Thoracic aorta (tissue), 2 donors: ENCODE measurements at places on chromosomes 7 and 10.
A peak's percentile ranks its signal among the peaks of the same experiment; 100 is the strongest.

DNA sequence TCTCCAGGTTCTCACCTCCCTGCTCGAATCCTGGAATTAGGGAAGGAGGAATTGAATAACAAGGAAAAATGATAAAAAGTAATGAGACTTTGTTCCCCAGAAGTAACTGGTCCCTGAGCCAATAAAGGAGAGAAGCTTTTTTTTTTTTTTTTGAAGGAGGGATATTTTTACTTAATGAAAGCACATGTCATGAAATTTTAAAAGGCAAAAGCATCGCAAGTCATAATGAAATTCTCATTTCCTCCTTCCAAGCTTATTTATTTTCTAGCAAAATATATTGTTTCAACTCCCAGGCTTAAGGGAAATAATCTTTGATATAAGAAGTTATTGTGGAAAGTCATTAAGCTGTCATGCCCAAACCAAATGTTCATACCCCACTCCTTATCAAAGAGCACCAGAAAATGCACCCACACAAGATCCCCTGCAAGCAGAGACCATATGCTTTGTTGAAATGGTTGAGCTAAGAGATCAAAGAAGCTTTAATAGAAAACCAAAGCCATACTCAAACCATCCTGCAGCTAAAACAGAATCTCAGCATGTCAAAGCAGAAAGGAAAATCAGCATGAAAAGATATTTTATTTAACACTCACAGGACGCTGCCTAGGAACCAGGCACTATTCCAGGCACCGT lies 16.7 kb upstream of the ABCC2 start:
- DNase-seq: no peak

GRCh38 chr7:81500631-81501030 lies 269.2 kb downstream of the HGF start:
- no peak for DNase-seq

- DNase-seq: no peak
These were observed 94.1 kb downstream of the SORCS3 start for GRCh38 chr10:104735036-104735756.

- DNase-seq: no peak
These were observed 30.7 kb downstream of the NKX6-2 start for GRCh38 chr10:132755166-132755711.

GRCh38 chr10:71052076-71052660 lies 160.2 kb upstream of the UNC5B start:
- DNase-seq: no peak

- no peak for DNase-seq
These were observed 243.6 kb downstream of the SKIDA1 start for GRCh38 chr10:21281765-21282484.

- no peak for DNase-seq
These were observed 57.8 kb downstream of the PRKCQ start for GRCh38 chr10:6522230-6522629.

DNA sequence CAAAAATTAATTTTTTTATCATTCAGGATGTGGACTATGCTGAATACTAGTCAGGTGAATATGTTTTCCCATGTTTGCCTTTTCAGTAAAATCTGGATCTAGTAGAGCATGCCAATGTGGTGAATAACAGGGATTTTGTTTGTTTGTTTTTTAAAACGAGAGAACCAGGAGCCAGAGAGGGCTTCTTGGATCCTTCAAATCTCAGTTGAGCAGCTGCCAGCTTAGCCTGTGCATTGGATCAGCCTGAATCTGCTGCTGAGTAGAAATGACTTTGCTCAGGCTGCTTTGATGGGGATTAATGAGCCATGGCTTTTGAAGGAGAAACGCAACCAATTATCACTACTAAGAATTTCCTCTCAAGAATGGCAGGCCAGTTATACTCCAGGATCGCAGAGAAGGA lies 493.8 kb downstream of the ARL4A start:
- no peak for DNase-seq

DNA sequence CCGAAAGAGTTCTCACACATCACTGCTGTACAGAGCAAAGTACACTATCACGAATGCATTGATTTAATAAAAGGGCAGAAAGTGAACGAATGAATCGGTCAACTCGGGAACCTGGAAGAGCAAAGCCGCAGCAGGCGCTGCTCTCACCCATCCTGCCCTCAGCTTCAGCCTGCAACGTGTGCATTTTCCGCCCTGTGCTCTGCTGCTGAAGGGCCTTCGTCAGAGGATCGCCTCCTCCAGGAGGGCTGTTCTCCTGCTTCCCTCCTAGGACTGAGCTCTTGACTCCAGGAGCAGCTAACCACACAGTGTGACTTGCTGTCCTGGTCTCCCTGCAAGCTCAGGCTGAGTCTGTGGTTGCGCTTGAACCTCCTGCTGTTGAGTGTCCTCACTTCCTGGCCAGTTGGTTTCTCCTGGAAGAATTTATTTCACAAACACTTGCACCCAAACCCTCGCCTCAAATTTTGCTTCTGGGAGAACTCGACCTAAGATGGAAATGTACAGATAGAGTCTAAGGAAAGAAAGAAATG lies 473.0 kb upstream of the KLF6 start:
- DNase-seq: no peak

DNA sequence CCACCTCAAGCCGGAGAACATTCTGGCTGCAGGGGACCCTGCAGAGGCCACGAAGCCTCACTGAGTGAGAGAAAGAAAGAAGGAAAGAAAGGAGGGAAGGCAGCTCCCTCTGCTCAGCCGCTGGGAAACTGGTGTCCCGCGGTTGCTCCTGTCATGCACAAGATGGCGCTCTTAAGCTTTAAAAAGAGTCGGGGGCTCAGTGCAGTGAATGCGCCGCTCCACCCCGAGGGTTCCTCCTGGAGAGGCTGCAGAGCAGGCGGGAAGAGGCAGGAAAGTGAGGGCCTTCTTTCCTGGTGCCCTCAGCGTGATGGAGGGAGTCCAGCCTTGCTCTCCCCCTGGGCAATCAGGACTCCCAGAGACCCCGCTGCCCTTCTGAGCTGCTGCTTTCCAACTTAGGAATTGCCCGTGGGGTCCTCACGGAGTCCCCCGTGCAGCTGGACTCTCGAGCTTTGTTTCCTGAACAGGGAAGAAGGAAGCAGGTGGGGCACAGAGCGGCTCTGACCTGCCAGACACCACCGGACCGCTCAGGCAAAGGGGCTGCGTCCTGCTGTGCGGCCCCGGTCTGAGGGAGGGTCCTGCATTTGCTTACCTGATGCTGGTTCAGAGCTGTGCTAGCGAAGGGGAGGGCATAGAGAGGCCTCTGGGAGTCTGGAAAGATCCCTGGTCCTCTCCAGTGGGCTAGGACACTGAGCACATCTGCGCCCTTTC lies 141.9 kb upstream of the MKI67 start:
- no peak for DNase-seq

- no peak for DNase-seq
These were observed 27.4 kb upstream of the ENTPD1 start for GRCh38 chr10:95728526-95728925.

GRCh38 chr10:84605802-84606201 lies 277.4 kb downstream of the CCSER2 start:
- no peak for DNase-seq

- DNase-seq: no peak
These were observed 146.6 kb downstream of the SH2D4B start for GRCh38 chr10:80684259-80684658.

DNA sequence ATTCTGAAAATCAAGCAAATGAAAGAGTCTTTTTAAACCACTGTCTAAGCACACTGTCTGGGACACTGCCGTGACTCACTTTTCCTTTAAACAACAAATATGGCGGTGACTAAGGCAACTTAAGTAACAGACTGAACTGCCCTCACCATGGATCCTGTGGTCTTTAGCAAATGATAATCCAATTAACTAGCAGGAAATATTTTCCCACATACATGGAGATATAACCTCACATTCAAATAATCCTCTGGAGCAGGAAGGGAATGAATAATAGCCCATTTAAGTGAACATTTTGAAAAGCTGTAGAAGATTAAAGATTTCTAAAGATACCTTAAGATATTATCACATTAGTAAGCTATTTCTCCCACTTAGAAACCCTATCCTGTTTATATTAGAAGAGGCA lies 40.3 kb upstream of the LRRC17 start:
- no peak for DNase-seq

DNA sequence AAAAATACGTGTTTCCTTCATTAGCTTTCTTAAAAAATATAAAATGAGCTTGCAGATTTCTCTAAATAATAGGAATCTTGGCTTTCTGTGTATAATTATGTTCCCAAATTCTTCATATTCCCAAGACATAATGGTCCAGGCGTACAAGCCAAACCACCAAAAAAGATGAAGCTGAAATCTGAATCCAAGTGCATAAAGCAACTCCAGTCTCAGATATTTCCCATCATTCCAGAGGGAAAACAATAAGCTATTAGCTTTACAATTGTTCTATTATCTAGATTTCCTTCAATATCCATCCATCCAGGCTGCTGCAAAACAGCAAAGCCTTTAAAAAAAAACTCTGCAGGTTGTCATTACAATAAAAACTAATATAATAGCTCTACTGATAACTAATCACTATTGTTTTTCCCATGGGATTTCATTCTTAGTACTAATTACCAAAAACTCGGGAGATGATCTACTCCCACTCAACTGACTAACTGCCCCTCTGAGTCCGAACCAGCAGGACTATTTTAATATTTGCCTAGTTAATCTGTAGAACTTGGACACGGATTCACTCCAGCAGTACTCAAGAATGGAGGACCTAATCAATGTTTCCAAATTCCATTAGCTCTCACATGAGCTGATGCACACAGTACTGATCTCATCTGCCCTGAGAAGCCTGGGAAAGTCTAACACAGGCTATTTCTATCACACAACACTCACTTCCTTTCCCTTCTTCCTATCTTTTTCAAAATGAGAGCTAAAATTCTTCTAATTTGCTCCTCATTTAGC lies 108.9 kb upstream of the ASAH2 start:
- no peak for DNase-seq

GRCh38 chr7:94300176-94300835 lies 94.4 kb upstream of the COL1A2 start:
- DNase-seq: no peak

- DNase-seq: no peak
These were observed 81.2 kb downstream of the PARP12 start for GRCh38 chr7:139981511-139981895.

DNA sequence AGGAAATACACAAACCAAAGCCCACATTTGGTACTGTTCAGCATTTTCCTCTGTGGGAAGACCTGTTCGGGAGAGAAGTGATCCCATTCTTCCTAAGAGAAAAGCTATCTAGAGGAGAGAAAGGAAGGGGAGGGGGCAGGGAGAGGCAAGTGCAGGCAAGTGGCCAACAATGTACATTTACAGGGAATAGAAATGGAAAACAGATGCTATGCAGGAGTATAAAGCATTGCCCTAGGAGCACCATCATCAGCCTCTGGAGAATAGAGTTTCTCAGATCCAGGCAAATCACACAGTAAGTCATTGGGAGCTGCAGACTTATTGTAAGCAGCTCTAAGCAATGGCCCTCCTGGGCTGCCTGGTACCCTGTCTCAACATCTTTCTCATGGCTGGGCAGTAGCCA lies 424.4 kb upstream of the AUTS2 start:
- no peak for DNase-seq

- peak; percentile 64 for DNase-seq
These were observed 17.7 kb downstream of the ADAM8 start for GRCh38 chr10:133258818-133259601.

- DNase-seq: no peak
These were observed 17.2 kb upstream of the C10orf53 start for GRCh38 chr10:49662169-49662830.

DNA sequence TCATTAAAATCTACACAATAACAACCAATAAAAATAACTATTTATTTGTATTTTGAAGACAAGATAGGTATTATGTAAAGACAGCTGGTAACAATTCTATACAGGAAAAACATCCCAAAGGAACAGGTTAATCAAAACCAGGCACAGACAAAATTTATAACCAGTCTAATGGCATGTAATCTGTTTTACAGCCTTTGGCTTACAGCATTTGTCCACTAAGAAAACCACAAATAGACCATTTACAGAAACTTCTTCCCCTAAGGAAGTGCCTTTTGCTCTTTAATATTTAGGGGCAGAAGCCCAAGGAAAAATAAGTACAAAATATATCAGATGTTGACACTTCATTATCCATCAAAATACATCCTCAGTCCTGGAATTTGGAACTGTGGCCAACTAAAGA lies 65.0 kb downstream of the SVIL start:
- no peak for DNase-seq
